ENCODE measurements at places on chromosomes 12 and 14.

- DNase-seq: no peak
These were observed 27.0 kb downstream of the LRCOL1 start for GRCh38 chr12:132583411-132583710.

DNA sequence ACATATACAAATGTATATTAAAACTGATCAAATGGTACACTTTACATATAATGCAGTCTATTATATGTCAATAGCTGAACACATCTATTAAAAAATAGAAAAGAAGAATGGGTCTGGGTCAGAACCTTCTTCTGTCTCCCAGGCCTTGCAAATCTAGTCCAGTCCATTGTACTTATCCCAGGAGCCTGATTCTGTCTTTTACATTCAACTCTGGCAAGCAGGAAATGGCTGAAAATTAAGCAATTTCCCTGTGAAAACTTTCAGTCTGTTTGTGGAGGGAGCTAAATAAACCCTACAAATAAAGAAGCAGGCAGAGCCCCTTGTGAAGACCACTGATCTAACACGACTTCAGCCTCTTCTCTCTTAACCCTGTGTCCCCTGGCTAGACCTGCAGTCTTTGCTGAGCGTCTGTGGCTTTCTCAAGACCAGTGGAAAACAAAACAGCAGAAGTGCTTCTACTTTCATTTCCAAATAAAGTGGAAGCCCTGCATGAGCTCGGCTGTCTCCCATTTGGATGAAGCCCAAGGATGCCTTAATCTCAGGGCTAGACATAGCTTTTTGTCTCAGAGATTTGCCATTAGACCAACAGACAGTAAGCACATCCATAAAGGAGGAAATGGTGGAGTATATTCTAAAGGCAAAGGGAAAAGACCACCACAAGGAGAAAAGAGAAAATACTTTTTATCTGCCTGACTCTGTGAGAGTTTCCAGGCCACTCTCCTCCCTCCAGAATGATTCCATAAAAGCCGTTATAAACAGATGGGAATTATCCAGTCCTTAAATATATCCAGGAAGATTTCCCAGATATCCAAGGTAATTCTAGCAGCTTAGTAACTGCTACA, 48.2 kb downstream of the CRACR2A start:
- no peak for DNase-seq

DNA sequence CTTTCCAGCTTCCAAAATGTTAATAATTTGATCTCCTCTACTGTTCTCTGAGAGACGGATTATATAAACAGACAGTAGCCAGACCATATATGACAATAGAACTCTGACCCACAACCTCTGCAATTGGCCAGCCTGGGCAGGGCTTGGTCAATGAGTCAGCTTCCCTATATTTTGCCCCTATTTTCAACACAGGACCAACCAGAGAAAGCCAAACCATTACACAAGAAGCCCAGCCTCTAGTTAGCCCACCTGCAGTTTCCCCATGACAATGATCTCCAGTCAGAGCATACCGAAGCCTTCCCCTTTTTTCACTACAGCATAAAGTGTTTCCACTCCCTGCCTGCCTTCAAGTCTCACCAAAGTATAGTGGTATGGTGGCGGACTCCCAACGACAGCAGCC, 7.6 kb upstream of the EXD2 start:
- DNase-seq: no peak

DNA sequence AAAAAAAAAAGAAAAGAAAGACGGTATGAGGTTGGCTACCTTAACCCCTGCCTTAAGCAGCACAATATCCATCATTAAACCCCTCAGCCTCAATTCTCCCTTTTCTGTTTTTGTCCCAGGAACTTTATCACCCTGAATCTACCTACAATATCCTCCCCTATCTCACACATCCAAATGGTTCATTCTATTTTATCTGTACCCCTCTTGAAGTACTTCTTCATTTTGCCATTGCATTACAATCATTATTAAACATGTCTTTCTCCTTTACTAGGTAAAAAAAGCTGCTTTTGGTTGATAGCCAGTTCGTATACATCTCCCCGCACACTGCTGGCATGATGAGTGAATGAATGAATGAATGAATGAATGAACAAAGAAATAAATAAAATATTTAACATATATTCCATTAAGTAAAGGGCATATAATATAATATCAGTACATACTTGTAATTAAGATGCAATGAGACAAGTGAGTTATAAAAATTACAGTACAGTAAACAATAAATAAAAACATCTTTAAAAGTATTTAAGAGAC, 364 bp upstream of the GPR65 start:
- DNase-seq: no peak

DNA sequence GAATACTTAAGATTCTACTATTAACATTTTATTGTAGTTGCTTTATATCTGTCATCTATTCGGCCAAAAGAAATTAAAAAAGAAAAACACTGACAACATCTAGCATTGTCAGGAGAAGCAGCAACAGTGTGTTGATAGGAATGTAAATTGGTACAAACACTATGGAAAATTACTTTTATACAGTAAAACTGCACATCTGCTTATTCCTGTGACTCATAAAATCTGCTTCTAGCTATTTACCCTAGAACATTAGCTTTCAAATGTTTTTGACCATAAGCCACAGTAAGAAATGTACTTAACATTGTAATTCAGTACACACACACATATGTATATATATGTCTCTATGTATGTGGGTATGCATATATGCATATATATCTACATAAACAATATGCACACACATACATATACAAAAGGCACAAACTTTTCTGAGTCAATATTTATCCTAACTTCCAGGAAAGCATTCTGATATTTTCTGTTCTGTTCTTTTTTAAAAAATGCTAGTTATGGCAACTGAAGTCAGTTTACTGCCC, 278.9 kb upstream of the GARIN2 start:
- no peak for DNase-seq

- no peak for DNase-seq
These were observed 1154.6 kb downstream of the GALC start for GRCh38 chr14:86838363-86838762.

GRCh38 chr12:79891506-79892162, 43.3 kb downstream of the PPP1R12A start:
- DNase-seq: no peak

Measured in substantia nigra (tissue), 51 donors.